Ovary (tissue), 10 donors: ENCODE measurements at places on chromosomes 16 and 17. TPM values are rescaled to one million over a fixed set of nuclear protein-coding genes. Genes with fewer than 3 reads are reported as not detected.
A peak's percentile ranks its signal among the peaks of the same experiment; 100 is the strongest.

GRCh38 chr16:56657555-56658326, at the start of gene MT1F:
TSS of gene MT1F (plus strand) at chr16:56657959. CDS start at chr16:56658059, 100 bp downstream.
- no peaks in the 10 kb centered on the region for H3K4me1 ChIP-seq
- DNase-seq = no peak
- H3K27me3 ChIP-seq = no peaks in the 10 kb centered on the region

DNA sequence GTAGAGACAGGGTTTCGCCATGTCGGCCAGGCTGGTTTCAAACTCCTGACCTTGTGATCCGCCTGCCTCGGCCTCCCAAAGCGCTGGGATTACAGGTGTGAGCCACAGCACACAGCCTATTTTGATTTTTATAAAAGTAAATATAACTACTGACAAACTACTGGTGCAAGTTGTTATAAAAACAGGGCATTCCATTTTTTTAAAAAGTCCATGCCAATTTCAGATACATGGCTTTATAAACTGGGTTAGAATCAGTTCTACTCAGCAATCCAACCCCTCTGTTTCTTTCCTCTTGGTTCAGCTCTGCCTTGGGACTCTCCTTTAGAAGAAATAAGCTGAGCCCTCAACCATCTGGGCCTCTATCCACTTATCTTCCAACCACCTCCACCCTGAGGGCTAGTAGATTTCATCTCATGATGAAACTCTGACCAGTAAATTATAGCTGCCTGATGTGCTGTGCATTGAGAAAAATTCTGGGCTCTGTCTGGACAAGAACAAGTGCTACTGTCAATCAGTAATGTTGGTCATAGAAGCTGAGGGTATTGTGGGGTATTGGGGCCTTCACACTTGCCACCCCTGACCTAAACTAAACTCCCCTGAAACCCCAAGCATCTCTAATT, 10.2 kb downstream of the RANBP10 start:
- no peaks in the 10 kb centered on the region for H3K27me3 ChIP-seq
- H3K36me3 ChIP-seq = no peaks in the 10 kb centered on the region
- no peak overlapping the region for H3K4me3 ChIP-seq
- no peak overlapping the region for H3K27ac ChIP-seq

DNA sequence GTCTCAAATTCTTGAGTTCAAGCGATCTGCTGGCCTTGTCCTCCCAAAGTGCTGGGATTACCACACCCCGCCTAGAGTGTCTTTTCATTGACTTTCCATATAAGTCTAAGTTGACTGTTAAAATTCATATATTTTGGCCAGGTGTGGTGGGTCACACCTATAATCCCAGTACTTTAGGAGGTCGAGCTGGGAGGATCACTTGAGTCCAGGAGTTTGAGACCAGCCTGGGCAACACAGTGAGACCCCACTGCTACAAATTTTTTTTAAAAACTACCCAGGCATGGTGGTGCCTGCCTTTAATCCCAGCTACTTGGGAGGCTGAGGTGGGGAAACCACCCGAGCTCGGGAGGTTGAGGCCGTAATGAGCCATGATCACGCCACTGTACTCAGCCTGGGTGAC, 21.9 kb upstream of the MRC2 start:
- no peaks in the 10 kb centered on the region for H3K36me3 ChIP-seq
- no peak for DNase-seq
- no peak overlapping the region for H3K27ac ChIP-seq
- no peaks in the 10 kb centered on the region for H3K4me1 ChIP-seq

GRCh38 chr16:72139908-72140307, 32.0 kb downstream of the PMFBP1 start:
- no peaks in the 10 kb centered on the region for H3K27me3 ChIP-seq
- no peak overlapping the region for H3K27ac ChIP-seq
- no peak overlapping the region for H3K4me3 ChIP-seq
- H3K36me3 ChIP-seq = no peaks in the 10 kb centered on the region

- no peaks in the 10 kb centered on the region for H3K27me3 ChIP-seq
- DNase-seq = no peak
- H3K36me3 ChIP-seq = no peaks in the 10 kb centered on the region
- H3K4me3 ChIP-seq = no peak overlapping the region
These were observed 51.5 kb upstream of the FASN start for GRCh38 chr17:82149401-82150099.

DNA sequence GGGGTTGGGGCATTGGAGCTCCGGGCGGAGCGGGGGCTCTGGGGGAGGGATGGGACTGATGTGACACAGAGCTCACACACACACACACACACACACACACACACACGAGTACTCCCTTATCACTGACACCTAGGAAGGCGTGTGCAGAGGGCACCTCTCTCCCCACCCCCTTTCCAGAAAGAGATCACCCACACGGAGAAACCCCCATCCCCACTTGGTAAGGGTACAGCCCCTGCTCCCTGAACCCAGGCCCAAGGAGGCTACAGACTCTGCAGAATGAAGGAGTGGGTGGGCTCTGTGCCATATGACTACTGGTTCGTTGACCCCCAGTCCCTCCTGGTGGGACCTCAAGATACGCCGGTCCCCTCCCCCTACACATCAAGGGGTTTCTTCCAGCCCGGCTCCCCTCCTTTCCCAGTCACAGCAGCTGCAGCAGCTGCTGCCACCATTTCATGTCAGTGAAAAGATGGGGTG, 8.7 kb upstream of the ARHGAP23 start:
- DNase-seq = no peak
- no peak overlapping the region for H3K27ac ChIP-seq
- peaks cover 8% of the 10 kb centered on the region for H3K4me1 ChIP-seq

GRCh38 chr16:75087375-75087979, 29.1 kb downstream of the LDHD start:
- H3K36me3 ChIP-seq = no peaks in the 10 kb centered on the region
- peaks cover 14% of the 10 kb centered on the region for H3K4me1 ChIP-seq
- no peak overlapping the region for H3K27ac ChIP-seq
- H3K4me3 ChIP-seq = no peak overlapping the region
- no peaks in the 10 kb centered on the region for H3K27me3 ChIP-seq

DNA sequence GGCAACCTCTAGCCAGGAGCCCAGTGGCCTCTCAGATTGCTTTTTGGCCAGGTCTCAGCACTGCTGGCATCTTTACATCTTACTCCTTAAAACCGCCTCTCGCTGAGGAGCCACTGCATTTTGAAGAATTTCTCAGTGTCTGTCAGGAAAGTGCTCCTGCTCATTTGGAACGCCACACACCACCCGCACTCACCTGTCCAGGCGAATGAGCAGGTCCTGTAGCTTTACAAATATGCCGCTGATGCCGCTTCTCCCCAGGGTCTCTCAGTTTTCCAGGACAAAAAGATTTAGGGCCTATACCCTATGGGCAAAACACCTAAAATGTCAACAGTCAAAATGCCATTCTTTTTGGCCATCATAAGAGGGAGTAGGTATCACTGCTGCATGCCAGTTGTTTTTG, 22.1 kb downstream of the CYB561 start:
- no peak for DNase-seq
- no peaks in the 10 kb centered on the region for H3K27me3 ChIP-seq
- H3K4me1 ChIP-seq = peaks cover 1% of the 10 kb centered on the region
- no peak overlapping the region for H3K4me3 ChIP-seq

DNA sequence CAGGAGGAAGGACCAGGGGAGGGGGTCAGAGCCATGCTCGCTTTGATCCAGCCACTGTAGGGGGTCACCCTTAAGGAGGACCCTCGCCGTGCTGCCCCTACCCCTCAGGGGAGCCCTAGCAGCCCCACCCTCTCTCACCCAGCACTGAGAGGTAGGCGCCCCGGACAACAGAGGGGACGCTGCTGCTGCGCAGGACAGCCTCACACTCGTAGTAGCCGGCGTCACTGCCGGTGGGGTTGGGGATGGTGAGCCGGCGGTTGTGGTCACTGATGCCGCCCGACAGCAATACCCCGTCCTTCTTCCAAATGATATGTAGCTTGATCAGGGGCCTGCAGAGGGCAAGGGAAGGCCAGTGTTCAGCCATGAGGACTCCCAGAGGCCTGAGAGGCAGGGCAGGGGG, 126.0 kb upstream of the CDC42EP4 start:
- H3K4me3 ChIP-seq = no peak overlapping the region
- DNase-seq = no peak
- H3K27me3 ChIP-seq = no peaks in the 10 kb centered on the region
- no peaks in the 10 kb centered on the region for H3K4me1 ChIP-seq
- no peak overlapping the region for H3K27ac ChIP-seq

DNA sequence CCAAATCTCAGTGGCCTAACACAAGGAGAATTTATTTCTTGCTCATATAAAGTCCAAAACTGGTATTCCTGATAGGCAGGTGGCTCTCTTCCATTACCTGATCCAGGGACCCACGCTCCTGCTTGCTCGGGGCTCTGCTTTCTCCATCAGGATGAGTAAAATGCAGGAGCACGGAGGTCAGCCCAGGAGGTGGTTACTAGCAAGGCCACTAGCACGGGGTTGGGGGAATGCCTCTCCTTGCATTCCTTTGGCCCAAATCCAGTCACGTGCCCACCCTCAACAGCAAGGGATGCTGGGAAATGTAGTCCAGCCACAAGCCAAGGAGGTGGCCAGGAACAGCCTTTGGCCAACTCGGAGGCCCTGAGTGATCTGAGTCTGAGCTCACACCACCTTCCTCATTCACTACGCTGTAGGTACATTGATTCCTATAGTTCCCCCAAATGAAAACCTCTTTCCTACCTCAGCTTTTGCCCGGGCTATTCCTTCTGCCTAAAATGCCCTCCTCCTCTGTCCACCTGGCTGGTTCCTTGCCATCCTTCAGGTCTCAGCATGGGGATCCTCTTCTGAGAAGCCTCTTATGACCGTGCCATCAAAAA, 38.3 kb upstream of the HAPSTR1 start:
- DNase-seq = peak; percentile 40
- H3K4me1 ChIP-seq = no peaks in the 10 kb centered on the region
- no peak overlapping the region for H3K4me3 ChIP-seq

- no peak for DNase-seq
- no peak overlapping the region for H3K4me3 ChIP-seq
- H3K36me3 ChIP-seq = no peaks in the 10 kb centered on the region
These were observed 29.4 kb upstream of the NAT9 start for GRCh38 chr17:74805591-74805991.

- no peak overlapping the region for H3K4me3 ChIP-seq
- no peaks in the 10 kb centered on the region for H3K36me3 ChIP-seq
- DNase-seq = no peak
These were observed 344.9 kb upstream of the TNRC6C start for GRCh38 chr17:77613627-77614026.

GRCh38 chr17:57995076-57995956, 7.3 kb upstream of the VEZF1 start:
- DNase-seq = peak; percentile 63
- H3K4me1 ChIP-seq = no peaks in the 10 kb centered on the region
- no peak overlapping the region for H3K4me3 ChIP-seq
- no peak overlapping the region for H3K27ac ChIP-seq

- no peak overlapping the region for H3K4me3 ChIP-seq
- no peak for DNase-seq
- H3K27ac ChIP-seq = no peak overlapping the region
- H3K27me3 ChIP-seq = no peaks in the 10 kb centered on the region
These were observed 9.1 kb upstream of the METTL9 start for GRCh38 chr16:21590287-21590686.

GRCh38 chr17:50834429-50835300, 721 bp upstream of the WFIKKN2 start:
- H3K4me3 ChIP-seq = peak overlapping the region; percentile 31
- no peaks in the 10 kb centered on the region for H3K36me3 ChIP-seq
- H3K27ac ChIP-seq = peak overlapping the region; percentile 92
- DNase-seq = peak; percentile 95

DNA sequence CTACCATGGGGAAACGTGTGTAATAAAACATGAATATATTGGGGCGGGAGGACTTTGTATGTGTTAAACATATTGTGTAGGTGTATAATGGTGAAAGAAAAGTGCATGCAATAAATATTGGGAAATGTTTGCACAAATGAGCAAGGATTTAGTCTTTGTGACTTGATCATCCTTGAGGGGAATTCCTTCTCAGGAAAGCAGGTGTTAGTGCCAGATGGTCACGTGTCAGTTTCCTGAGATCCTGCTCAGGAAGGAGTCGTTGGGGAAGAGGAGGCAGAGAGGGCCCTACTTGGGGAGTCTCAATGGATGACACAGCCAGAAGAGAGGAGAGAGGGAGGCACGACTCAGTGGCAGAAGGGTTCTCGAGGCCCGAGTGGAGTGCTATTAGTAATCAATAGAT, 53.2 kb downstream of the MSI2 start:
- H3K27ac ChIP-seq = no peak overlapping the region
- no peak overlapping the region for H3K4me3 ChIP-seq
- no peak for DNase-seq
- H3K4me1 ChIP-seq = peaks cover 26% of the 10 kb centered on the region

- H3K27ac ChIP-seq = no peak overlapping the region
These were observed 16.6 kb downstream of the MYO18A start for GRCh38 chr17:29163563-29163962.

The SEC14L1 gene
- polyA plus RNA-seq = 32.7 TPM

The ZNF624 gene
- polyA plus RNA-seq = 3.7 TPM

The TEKT1 gene
- 0.06 TPM for polyA plus RNA-seq

The GNAO1 gene
- polyA plus RNA-seq = 1.1 TPM

The C16orf92 gene
- polyA plus RNA-seq = not detected

The ARL4D gene
- 19.0 TPM for polyA plus RNA-seq

The GP1BA gene
- not detected for polyA plus RNA-seq

The MAP3K3 gene
- 36.4 TPM for polyA plus RNA-seq

The G6PC1 gene
- not detected for polyA plus RNA-seq

The SAMD14 gene
- 2.2 TPM for polyA plus RNA-seq

The KLHDC4 gene
- 22.7 TPM for polyA plus RNA-seq
